Fibroblast of skin of right biceps (primary cell): ENCODE measurements at places on chromosomes 16 and 17.
A peak's percentile ranks its signal among the peaks of the same experiment; 100 is the strongest.

- peak; percentile 85 for DNase-seq
Observed at GRCh38 chr17:80029258-80029974, 6.3 kb downstream of the TBC1D16 start.

GRCh38 chr16:85232369-85233142 lies 120.3 kb upstream of the CIBAR2 start:
- DNase-seq, result no peak

DNA sequence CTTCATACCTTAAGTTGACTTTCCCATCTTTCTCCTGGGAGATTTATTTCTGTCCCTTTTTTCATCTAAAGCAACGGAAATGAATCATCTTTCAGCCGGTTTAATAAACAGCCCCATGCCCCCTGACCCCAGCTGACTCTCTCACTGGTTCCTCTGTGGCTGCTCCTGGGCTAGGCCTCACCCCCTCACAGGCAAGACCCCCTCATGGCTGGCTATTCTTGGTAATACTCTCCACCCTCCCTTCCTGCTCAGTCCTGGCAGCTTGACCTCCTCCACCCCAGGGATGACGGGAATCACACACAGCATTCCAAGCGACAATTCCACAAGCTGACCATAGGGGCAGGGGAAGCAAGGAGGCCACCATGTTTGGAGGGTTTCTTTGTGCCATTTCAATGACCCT lies 1.5 kb upstream of the ADAP2 start:
- DNase-seq, result no peak

- DNase-seq, result no peak
Observed at GRCh38 chr16:66862023-66862520, 17.9 kb downstream of the CA7 start.

GRCh38 chr16:17348042-17348783 lies 122.5 kb downstream of the XYLT1 start:
- DNase-seq, result no peak

DNA sequence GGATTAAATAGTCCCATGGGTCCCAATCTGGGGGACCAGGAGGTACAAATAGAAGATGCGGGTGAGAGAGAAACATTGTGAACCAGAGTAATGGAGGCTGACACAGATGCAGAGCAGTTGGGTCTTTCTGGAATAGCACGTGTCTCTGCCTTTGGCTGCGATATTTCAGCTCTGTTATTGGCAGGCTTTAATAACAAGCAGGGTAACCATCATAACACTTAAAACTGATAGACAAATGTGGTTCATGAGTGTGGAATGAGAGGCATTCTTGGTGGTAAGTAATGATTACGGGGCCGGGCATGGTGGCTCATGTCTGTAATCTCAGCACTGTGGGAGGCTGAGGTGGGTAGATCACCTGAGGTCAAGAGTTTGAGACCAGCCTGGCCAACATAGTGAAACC lies 110.3 kb downstream of the SNX29 start:
- peak; percentile 31 for DNase-seq

DNA sequence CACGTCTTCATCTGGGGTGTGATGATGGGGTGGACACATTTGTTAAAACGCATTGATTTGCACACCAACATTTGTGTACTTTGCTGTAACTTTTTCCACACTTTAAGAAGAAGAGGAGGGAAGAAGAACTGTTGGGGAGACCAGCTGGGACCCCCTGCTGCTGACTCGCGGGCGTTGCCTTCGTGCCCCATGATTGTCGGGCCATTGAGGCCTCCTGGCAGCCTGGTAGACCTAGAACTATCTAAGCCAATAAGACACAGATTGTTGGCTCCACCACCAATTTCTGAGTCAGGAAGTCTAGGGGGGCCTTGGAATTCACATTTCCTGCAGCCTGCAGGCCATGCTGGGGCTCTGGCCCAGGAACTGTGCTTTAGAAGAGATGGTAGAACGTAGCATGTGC lies 105.5 kb downstream of the TNFRSF13B start:
- no peak for DNase-seq

DNA sequence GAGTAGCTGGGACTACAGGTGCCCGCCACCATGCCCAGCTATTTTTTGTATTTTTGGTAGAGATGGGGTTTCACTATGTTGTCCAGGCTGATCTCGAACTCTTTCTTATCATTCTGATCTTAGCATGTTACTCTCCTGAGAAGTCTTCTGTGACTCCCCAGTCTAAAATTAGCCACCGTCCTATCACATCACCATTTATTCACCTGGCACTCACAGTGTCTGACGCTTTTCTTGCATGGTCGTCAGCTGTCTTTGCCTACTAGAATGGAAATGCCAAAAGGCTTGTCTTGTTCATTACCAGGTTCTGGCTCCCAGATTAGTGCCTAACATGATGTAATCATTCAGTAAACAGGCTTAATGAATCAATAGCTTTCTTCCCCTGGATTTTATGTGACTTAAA lies 23.8 kb downstream of the TOM1L1 start:
- DNase-seq, result no peak

GRCh38 chr17:60305141-60305540 lies 86.8 kb downstream of the USP32 start:
- DNase-seq, result no peak

DNA sequence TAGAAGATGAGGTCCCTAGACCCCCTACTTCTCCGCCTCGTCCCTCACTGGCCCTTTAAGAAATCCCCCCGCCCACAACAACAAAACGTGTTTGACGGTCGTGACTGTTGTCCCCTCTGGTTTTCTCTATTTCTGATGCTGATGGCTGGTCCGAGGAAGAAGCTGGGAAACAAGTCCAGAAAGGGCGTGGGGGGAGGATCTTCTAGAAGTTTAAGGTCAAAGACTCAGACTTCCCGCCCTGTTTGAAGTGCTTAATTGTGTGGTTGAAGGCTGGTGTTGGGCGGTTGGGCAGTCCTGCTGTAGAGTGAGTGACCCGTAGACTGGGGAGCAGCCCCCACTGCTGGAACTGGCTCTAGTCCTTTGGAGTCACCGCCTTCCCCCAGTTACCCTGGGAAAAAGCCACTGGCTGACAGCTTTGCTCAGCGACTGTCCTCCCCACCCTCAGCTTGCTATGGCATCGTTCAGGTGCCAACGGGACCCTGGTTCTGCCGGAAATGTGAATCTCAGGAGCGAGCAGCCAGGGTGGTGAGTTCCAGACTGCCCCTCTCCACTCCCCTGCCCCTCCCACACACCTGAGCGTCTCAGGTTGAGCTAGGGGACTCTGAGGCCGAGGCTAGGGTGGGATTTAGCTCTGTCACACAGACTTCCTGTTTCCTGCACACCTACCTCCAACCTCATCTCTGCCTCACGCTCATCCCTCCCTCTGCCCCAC lies 1.6 kb downstream of the MLLT6 start:
- no peak for DNase-seq

GRCh38 chr16:85607796-85608514 lies 5.2 kb upstream of the GSE1 start:
- DNase-seq, result no peak

GRCh38 chr17:36066365-36066985 lies 2.4 kb downstream of the CCL18 start:
- DNase-seq, result no peak

DNA sequence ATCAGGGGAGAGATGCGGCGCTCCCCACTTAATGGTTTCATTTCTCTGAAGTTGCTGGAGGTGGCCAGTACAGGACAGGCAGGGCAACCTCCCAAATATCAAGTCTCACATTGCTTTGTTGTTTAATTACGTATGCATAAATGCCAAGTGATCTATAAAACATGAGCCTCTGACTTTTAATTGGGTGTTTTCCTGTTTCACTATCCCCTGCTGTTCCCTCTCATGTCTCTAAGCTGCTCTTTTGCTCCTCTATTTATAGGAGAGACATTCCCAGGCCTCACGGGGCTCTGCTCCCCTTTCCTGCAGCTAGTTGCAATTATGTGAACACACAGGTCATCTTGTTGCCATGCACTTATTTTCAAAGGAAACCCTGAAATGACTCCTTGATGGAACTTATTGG lies 1173.5 kb upstream of the GOT2 start:
- no peak for DNase-seq

DNA sequence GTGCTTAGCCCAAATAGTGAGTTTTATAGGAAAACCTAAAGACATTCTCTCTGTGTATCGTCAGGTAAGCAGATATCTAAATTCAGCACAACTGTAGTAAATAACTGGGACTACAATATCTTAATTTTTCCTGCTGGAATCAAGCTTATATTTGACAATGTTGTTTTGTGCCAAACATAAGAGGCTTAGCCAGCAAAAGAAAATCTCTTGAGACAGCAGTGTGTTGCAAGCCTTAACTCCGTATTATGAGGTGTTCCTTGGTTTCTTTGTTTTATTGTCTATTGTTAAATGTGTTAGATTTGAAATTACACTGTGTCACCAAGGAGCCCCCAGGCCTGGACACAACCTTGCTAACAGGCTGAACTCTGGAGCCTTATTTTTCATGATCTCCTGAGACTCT lies 1570.6 kb upstream of the GOT2 start:
- DNase-seq, result no peak
